Left lung (tissue), 14 donors: ENCODE measurements at places on chromosomes 7 and 10.

GRCh38 chr7:1068619-1069018, 19.3 kb upstream of the GPER1 start:
- no peak for DNase-seq

- no peak for DNase-seq
Measured at GRCh38 chr10:74602576-74602975, 223.8 kb upstream of the KAT6B start.

GRCh38 chr10:26507441-26507840, 69.3 kb downstream of the APBB1IP start:
- DNase-seq: no peak

GRCh38 chr7:103644319-103644718, 198.3 kb upstream of the SLC26A5 start:
- DNase-seq: no peak

GRCh38 chr10:116221053-116221452, 52.0 kb downstream of the GFRA1 start:
- no peak for DNase-seq
